ENCODE measurements at places on chromosomes 12 and 14. TPM values are rescaled to one million over a fixed set of nuclear protein-coding genes. Genes with fewer than 3 reads are reported as not detected.

DNA sequence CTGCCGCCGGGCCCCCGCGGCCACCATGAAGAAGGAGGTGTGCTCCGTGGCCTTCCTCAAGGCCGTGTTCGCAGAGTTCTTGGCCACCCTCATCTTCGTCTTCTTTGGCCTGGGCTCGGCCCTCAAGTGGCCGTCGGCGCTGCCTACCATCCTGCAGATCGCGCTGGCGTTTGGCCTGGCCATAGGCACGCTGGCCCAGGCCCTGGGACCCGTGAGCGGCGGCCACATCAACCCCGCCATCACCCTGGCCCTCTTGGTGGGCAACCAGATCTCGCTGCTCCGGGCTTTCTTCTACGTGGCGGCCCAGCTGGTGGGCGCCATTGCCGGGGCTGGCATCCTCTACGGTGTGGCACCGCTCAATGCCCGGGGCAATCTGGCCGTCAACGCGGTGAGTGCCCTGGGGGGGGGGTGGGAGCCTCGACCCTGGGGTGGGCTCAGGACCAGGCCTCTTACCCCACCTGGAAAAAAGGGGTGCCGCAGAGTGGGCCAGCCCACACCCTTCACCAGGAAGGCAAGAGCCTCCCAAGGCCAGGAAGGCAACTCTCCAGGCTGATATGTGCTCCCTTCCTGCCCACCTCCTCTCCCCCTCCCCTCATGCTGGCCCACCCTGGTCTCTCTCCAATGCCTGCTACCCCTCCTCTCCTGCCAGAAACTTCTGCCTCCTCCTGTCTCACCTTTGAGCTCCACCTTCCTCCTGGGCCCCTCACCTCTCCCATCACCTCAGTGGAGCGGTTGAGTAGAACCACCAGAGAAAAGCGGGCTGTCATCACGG lies 507 bp downstream of the AQP5 start:
- no peak overlapping the region for H3K4me3 ChIP-seq
- peaks cover 13% of the 10 kb centered on the region for H3K4me1 ChIP-seq
- no peak overlapping the region for H3K27ac ChIP-seq
- no peaks in the 10 kb centered on the region for H3K27me3 ChIP-seq
- no peak for DNase-seq
- no peaks in the 10 kb centered on the region for H3K36me3 ChIP-seq

DNA sequence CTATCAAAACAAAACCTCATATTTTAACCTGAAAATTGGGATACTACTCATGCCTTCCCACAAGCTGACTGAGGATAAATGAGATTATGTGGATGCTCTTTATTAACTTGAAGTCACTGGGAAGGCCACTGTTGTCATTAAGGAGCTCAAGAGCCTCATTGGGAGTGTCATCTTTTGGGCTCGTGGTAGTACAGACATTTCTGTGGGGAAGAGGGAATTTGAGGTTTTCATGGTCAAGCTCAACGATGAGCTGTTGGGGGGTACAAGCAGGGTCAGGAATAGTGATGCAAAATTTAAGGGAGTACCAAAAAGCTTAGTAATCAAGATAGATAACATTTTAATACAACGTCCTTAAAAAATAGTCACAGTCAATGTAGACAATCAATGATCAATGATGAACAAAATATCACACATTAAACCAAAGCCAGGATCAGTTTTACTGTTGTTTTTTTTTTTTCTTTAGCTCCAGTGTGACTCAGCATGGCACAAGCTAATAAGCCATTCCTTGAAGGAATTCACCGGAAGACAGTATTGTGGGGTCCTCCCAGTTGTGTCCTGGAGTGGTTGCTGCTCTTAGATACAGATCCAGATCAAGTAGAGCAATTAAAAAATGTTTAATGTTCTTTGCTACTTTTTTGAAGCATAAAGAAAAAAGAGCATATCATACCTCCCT lies 130.9 kb downstream of the C12orf75 start:
- no peaks in the 10 kb centered on the region for H3K27me3 ChIP-seq
- no peak for DNase-seq
- H3K27ac ChIP-seq: no peak overlapping the region
- H3K4me1 ChIP-seq: peaks cover 29% of the 10 kb centered on the region
- no peak overlapping the region for H3K4me3 ChIP-seq
- H3K36me3 ChIP-seq: no peaks in the 10 kb centered on the region

DNA sequence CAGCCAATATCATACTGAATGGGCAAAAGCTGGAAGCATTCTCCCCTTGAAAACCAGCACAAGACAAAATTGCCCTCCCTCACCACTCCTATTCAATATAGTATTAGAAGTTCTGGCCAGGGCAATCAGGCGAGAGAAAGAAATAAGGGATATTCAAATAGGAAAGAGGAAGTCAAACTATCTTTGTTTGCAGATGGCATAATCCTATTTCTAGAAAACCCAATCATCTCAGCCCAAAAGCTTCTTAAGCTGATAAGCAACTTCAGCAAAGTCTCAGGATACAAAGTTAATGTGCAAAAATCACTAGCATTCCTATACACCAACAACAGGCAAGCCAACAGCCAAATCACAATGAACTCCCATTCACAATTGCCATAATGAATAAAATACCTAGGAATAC lies 21.0 kb upstream of the ANP32D start:
- no peak overlapping the region for H3K4me3 ChIP-seq
- H3K27me3 ChIP-seq: no peaks in the 10 kb centered on the region
- DNase-seq: no peak
- H3K4me1 ChIP-seq: peaks cover 3% of the 10 kb centered on the region
- no peak overlapping the region for H3K27ac ChIP-seq

GRCh38 chr12:2409656-2410265 lies 357.0 kb downstream of the CACNA1C start:
- H3K36me3 ChIP-seq: no peaks in the 10 kb centered on the region
- H3K4me1 ChIP-seq: peaks cover 3% of the 10 kb centered on the region
- DNase-seq: no peak
- no peak overlapping the region for H3K4me3 ChIP-seq

DNA sequence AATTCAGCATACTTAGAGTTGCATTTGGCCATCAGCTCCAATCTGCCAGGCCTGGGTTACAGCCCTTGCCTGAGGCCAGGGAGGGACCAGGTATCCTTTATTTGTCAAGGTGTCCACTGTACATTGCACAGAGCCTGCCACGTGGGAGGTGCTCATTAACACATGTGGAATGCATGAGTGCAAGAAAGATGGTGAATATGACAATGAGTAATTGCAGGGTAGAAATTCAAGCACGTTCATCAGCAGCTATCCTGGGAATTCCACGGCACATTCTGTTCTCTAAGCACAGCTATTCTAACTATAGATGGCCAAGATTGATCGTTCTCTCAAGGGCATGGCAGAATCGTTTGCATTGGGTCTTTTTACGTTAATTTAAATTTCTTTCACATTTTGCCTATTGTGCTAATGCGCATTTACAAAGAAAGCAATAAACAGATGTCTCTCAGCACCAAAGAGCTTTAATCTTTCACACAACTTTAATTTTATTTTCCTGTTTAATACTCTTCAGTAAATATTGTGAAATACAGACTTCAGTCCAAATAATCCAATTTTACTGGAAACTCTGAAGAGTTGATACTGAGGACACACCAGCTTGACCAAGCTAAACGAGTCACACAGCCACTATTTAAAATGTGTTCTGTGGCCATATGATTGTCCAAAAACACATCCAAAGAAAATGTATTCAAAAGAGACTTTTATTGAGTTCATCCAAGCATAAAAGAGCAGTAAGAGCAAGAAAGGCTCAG lies 1025.7 kb upstream of the TMEM132C start:
- DNase-seq: no peak
- no peak overlapping the region for H3K4me3 ChIP-seq
- H3K36me3 ChIP-seq: no peaks in the 10 kb centered on the region
- no peak overlapping the region for H3K27ac ChIP-seq
- peaks cover 9% of the 10 kb centered on the region for H3K27me3 ChIP-seq

DNA sequence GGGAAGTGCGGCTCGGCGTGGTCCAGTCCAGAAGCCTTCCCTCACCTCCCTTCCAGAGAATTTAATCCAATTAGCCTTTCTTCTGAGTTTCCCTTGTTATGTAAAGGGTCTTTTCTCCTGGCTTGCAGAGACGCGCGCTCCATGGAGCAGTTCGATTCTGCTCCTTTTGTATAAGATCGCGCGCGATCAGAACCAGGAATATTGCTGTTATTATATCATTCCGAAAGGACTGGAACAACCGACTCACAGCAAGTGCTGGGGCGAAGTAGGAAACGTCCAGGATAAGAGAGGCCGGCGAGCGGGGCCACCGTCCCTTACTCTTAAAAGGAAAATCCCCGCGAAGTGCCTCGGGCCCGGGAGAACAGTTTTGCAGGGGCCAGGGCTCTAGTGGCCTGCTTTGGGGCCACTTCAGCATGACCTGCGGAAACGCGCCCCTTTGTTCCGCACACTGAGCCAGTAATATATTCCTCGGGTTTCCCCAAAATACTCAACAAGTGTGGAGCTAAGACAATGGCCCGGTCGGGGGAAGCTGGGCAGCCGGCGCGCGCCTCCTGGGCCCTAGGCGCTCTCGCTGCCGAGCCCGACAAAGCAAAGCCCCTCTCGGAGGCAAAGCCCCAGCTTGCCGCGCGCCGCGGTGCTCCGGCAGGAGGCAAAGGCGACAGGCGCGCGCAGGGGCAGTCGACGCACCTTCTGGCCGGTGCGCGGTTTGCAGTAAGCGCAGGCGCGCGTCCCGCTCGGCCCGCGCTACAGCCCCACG lies 2.9 kb downstream of the RFX4 start:
- H3K36me3 ChIP-seq: no peaks in the 10 kb centered on the region
- H3K27ac ChIP-seq: no peak overlapping the region
- H3K27me3 ChIP-seq: peaks cover 99% of the 10 kb centered on the region
- H3K4me1 ChIP-seq: peaks cover 47% of the 10 kb centered on the region
- peak overlapping the region; percentile 29 for H3K4me3 ChIP-seq

- no peak overlapping the region for H3K4me3 ChIP-seq
- no peaks in the 10 kb centered on the region for H3K27me3 ChIP-seq
- H3K4me1 ChIP-seq: peaks cover 12% of the 10 kb centered on the region
- DNase-seq: no peak
Observed at GRCh38 chr14:51507511-51507905, 144.2 kb upstream of the FRMD6 start.

- no peaks in the 10 kb centered on the region for H3K4me1 ChIP-seq
- no peak overlapping the region for H3K4me3 ChIP-seq
- peaks cover 4% of the 10 kb centered on the region for H3K36me3 ChIP-seq
- H3K27ac ChIP-seq: no peak overlapping the region
Observed at GRCh38 chr14:74048281-74048680, 29.1 kb downstream of the BBOF1 start.

GRCh38 chr14:101019541-101019940 lies 116.0 kb upstream of the RTL1 start:
- no peak for DNase-seq
- H3K27me3 ChIP-seq: peaks cover 14% of the 10 kb centered on the region
- H3K4me1 ChIP-seq: no peaks in the 10 kb centered on the region
- no peak overlapping the region for H3K4me3 ChIP-seq

The TMCC3 gene
- total RNA-seq: 4.9 TPM

The KCNH5 gene
- not detected for total RNA-seq

DNA sequence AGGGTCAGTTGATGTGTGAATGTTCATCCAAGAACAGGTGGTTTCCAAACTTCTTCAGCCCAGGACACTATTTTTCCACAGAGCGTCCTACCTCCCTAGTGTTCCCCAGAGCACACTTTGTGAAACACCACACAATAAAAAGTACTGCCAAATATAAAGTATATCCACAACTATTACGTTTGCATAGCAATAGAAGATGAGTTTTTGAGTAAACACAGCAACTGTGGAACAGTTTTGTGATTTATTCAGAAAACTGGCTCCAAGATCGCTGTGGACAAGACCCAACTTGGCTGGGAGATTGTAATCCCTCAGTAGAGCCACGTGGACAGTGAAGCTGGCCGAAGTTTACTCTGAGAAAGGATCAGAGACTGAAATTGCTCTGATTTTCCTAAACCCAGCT lies 14.5 kb upstream of the MAP1LC3B2 start:
- H3K4me3 ChIP-seq: no peak overlapping the region
- no peaks in the 10 kb centered on the region for H3K27me3 ChIP-seq
- no peak overlapping the region for H3K27ac ChIP-seq
- no peak for DNase-seq
- no peaks in the 10 kb centered on the region for H3K36me3 ChIP-seq
- peaks cover 6% of the 10 kb centered on the region for H3K4me1 ChIP-seq

All from heart right ventricle (tissue), 16 donors.